ENCODE measurements at places on chromosomes 13 and 19.

- DNase-seq = peak; percentile 70
Measured at GRCh38 chr19:34336781-34337271, 28.2 kb upstream of the GPI start.

DNA sequence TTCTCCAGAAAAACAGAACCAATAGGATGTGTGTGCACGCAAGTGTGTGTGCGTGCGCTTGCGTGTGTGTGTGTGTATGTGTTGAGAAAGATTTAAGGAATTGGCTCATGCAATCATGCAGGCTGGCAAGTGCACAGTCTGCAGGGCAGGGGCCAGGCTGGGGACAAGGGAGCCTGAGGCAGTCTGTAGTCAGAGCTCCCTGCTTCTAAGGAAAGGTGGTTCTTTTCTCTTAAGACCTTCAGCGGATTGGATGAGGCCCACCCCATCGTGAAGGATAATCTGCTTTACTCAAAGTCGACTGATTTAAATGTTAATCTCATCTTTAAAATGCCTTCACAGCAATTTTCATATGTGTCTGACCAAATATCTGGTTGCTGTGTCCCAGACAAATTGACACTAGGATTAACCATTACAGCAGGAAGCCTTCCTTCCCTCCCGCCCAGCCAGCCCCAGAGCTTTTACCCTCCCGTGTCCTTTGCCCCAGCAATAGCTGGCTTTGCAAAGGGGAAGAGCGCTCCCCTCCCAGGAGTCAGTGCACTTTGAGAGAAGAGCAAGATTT lies 15.0 kb upstream of the NAXD start:
- DNase-seq = no peak

DNA sequence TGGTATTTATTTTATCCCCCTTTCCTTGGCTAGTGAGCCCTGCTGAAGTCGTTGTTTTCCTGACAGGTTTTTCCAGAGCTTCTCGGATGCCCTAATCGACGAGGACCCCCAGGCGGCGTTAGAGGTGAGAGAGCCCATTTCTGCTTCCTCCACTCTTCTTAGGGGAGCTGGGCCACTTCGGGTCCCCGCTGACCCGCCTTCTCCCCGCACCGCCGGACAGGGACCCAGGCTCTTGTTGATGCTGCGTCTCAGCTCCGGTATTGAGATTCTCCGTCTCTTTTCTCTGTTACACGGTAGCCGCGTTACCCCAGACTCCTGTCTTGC lies 306 bp downstream of the SUGT1 start:
- no peak for DNase-seq

GRCh38 chr13:106407338-106407737 lies 128.1 kb downstream of the EFNB2 start:
- no peak for DNase-seq

DNA sequence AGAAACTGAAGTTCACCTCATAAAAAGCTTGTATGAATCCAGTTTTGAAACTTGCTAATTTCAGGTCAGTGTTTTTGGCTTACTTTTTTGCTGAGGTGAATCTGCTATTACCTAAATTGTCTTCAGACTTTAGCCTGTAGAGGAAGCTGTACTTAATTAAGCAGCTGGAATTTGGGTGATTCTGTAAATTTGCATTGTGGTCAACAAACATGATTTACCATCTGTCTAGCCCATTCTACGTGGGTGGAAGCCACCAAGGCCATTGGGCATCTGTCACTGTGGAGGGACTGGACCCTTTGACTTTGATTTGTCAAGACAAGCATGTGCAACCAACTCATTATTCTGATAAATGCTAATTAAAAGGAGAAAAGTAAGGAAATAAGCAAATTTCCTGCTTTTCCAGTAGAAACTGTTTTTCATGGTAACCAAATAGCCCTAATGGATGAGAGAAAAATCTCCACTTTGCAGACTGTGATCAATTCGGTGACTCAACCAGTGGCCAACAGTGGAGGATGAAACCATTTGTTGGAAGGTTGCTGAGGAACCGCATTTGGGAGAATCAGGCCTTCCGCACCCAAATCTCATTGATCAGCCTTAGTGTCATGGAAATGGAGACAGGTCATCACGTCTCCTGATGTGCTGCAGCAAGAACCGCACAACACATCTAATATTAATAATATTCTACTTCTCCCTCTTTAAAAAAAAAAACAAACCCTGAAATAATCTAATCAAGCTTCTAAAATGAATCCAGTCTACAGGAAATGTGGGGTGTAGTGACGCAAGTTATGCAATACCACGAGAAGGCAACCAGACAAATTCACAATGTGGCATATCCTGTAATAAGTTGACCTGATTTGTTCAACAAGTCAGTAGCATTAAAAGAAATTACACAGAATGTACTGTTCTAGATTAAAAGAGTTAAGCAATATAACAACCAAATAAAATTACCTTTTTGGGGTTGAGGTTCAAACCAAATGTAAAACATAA lies 54.3 kb downstream of the GARRE1 start:
- peak; percentile 66 for DNase-seq

- DNase-seq = no peak
Measured at GRCh38 chr13:43573802-43574514, 212.8 kb downstream of the ENOX1 start.

DNA sequence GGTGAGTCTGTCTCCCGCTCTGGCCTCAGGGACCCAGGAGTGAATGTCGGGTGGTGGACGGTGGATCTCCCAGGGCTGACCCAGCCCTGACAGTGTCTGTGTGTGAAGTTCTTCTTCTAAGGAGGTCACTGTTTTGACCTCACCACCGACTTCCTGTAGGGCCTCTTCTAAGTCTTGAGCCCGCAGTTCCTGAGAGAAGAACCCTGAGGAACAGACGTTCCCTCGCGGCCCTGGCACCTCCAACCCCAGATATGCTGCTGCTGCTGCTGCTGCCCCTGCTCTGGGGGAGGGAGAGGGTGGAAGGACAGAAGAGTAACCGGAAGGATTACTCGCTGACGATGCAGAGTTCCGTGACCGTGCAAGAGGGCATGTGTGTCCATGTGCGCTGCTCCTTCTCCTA lies at the start of gene SIGLEC7:
SIGLEC7 (plus strand) TSS at position 183 of the 400 bp plus-strand sequence; CDS start at position 252, 69 bp downstream.
- DNase-seq = no peak

DNA sequence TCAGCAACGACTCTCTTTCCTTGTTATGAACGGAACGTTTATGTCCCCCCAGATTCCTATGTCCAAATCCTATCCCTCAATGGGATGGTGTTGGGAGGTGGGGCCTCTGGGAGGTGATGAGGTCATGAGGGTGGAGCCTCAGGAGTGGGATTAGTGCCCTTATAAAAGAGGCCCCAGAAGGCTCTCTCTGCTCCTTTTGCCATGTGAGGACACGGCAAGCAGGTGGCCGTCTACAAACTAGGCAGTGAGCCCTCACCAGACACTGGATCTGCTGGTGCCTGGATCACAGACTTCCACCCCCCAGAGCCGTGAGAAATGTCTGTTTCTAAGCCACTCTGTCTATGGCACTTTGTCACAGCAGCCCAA lies 53.2 kb downstream of the EPS15L1 start:
- no peak for DNase-seq

DNA sequence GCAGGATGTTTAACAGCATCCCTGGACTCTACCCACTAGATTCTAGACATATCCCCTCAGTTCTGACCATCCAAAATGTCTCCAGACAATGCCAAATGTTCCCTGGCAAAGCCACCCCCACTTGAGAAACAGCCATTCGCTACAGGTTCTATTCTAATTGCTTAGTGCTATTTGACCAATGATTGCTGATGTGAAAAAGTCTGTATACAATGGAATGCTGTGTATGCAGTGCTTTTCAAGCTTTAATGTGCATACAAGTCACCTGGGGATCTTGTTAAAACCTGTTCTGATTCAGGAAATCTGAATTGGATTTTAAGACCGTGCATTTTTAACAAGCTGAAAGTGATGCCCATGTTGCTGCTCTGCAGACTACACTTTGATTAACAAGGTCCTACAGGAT lies 331.8 kb upstream of the KLF12 start:
- DNase-seq = no peak

GRCh38 chr19:9941671-9942070 lies 5.4 kb upstream of the OLFM2 start:
- DNase-seq = no peak

- no peak for DNase-seq
Measured at GRCh38 chr19:33487901-33488800, 33.4 kb downstream of the PEPD start.

All from CD4-positive, alpha-beta T cell treated with Interferon alpha-2 for 1 hour (primary cell).